ENCODE measurements at places on chromosomes 1 and 21. TPM values are rescaled to one million over a fixed set of nuclear protein-coding genes. Genes with fewer than 3 reads are reported as not detected.

NBPF15 gene
- total RNA-seq: 42.4 TPM

DNA sequence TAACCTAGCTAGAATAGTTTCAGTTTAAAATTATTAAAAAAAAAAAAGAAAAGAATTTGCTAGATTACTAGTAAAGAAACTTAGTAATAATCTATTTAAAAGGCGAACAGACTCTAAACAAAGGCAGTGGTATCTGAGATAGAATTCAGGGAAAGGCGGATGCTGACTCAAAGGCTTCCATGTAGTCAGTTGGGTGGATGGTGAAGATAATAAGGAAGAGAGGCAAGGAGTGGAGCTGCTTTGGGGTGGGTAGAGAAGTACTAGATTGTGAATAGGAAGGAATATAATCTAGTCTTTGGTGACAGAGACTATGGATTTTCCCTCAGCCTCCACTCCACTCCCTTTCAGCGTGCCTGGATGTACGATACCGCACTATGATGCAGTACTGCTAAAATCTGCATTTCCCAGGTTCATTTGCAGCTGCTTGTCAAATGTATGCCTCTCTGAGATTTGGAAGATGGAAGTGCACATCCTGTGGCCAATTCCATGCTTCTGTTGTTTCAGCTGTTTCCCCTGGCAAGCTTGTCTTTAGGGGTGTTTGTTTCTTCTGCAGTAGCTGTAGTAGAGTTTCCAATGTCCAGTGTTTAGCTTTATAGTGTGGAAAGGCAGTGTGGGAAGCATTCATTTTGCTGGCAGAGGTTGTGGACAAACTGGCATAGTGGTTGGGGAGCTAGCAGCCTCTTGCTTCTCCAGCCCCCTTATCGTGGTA, 184.6 kb upstream of the NRIP1 start:
- DNase-seq: no peak

DNA sequence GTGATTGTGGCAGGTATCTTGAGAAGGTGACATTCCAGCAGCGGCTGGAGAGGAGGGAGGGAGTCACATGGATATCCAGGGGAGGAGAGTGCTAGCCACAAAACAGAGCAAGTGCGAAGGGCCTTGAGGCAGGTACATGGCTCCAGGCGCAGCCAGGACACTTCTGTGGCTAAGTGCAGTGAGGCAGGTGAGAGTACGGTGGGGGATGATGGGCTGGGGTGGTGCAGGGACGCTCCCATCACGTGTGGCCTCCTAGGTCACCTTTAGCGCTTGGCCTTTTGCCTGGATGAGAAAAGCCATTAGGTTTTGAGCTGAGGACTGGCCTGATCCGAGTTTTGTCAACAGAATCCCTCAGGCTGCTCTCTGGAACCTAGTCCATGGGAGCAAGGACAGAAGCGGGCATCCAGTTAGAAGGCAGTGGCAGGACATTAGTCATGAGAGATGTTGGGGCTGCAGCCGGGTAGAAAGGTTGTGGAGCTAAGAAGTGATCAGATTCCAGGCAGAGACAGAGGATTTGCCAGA, 31.6 kb downstream of the SMYD2 start:
- DNase-seq: no peak

- no peak for DNase-seq
Observed at GRCh38 chr1:115251340-115251748, 86.7 kb downstream of the NGF start.

DNA sequence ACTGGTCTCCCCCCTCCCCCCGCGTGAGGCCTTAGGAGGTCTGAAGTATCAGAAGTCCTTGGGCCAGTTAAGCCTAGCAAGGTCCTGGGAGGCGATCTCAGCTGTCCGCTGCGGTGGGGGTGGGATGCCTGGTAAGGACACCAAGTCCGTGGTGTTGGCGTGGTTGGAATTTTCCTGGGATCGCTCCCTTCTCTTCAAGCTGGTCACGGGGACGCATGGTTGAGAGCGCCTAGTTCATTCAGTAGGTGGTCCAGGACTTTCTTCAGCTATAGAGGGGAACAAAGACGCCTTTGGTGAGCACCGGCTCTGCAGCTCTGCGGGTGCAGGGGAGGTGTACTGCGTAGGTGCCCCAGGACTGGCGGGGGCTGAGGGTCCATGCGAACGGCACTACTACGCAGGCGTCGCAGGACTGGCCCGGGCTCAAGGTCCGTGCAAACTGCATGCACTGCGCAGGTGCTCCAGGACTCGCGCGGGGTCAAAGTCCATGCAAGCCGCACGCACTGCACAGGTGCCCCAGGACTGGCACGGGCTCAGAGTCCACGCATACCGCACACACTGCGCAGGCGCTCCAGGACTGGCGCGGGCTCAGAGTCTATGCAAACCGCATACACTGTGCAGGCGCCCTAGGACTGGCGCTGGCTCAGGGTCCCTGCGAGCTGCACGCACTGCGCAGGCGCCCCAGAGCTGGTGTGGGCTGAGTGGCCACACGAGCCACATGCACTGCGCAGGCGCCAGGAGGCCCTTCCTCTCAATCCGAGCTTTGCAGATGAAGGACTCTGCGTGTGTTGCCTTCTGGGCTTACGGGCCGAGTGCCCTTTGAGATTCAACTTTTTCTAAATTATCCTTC, 36.6 kb upstream of the HMGN1 start:
- DNase-seq: peak; percentile 73

- DNase-seq: no peak
Observed at GRCh38 chr1:237684236-237684635, 206.5 kb downstream of the ZP4 start.

TSACC gene
- total RNA-seq: 2.2 TPM

DNA sequence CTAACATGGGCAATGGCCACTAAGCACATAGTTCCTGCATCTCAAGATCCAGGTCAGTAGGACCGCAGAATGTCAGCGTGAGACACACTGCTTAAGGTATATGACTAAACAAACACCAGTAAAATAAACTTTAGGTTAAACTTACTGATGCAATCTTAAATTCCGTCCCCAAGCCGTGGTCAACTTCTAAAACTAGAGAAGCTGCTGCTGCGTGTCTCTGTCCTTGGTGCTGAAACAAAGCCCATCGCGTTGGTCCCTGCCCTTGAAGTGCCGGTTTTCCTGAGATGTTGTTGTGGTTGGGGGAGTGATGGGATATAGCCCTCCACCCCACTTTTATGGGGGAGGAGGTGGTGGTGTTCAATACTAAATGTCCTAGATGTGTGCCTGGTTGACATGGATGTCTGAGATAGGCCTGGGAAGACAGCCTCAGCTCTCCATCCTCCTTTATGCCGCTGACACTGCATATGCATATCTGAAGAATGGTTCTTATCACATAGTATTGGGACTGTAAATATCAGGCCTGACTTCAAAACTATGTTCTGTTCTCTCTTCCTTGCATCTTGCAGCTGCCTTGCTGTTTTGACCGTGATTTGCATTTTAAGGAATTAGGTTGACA, 72.0 kb upstream of the KCNA3 start:
- DNase-seq: no peak

SLC1A7 gene
- total RNA-seq: not detected

S100A2 gene
- total RNA-seq: 317 TPM

MPL gene
- total RNA-seq: 0.55 TPM

GSTM5 gene
- total RNA-seq: 11.6 TPM

GRCh38 chr1:42935313-42935895, 23.3 kb downstream of the SLC2A1 start:
- no peak for DNase-seq

CCDC185 gene
- not detected for total RNA-seq

WNT4 gene
- 3.7 TPM for total RNA-seq

S100A7 gene
- total RNA-seq: not detected

UBE2J2 gene
- total RNA-seq: 59.8 TPM

- no peak for DNase-seq
Observed at GRCh38 chr1:94063379-94063778, 57.6 kb downstream of the ABCA4 start.

DCST2 gene
- total RNA-seq: 1.2 TPM

- no peak for DNase-seq
Observed at GRCh38 chr21:35222021-35222420, 172.9 kb upstream of the RUNX1 start.

CFHR2 gene
- total RNA-seq: not detected

DNA sequence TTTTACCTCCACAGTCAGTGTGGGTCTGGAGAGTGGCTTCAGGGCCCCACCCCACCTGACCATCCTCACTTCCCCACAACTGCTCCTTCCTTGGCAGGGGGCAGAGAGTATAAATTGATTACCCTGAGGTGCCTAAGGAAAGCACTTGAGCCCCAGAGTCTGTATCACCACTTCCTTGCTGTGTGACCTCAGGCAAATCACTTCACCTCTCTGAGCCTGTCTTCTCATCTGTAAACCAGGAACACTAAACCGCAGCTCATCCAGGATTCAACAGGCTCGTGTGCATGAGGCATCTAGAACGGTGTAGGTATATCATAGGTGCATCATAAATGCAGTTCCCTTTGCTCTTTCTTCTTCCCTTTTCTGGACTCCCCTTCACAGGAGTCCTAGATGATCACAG, 43.4 kb downstream of the GRIK3 start:
- no peak for DNase-seq

HIPK1 gene
- total RNA-seq: 73.2 TPM

- DNase-seq: peak; percentile 45
Observed at GRCh38 chr1:244239261-244239770, 188.2 kb downstream of the ZBTB18 start.

SDE2 gene
- total RNA-seq: 17.8 TPM

- DNase-seq: no peak
Observed at GRCh38 chr1:33866281-33866680, 2.4 kb downstream of the HMGB4 start.

YOD1 gene
- 9.8 TPM for total RNA-seq

S100A14 gene
- 51.3 TPM for total RNA-seq

DNA sequence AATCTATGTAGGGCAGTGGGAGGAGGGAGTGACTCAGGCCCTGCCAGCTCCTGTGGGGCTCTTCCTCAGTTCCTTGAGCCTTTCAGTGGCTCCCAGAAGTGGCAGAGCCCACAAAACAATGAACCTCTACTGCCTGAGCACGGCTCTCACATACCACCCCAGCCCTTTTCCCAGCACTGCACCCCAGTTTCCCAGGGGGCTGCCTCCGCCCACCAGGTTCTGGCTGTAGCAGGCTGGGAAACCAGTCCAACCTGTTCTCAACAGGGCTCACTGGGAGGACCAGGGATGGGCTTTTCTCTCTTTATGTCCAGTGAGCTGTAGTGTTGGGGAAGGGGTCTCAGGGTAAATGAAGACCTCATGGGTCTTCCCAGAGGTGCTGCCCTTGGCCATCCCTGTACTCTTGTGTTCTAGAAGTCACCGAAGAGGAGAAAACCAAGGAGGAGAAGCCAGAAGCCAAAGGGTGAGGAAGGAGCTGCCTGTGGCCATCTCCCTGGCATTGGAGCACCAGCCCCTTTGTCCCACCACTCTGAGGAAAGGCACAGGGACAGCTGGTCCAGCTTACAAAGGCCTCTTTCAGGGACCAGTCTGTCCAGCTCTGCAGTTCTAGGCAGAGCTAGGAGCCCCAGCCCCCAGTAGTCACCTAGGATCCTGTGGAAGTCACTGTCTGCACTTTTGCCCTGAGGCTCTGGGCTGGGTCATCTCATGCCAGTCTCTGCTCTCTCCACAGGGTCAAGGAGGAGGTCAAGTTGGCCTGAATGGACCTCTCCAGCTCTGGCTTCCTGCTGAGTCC, 3.5 kb downstream of the MARCKSL1 start:
- DNase-seq: no peak

DNA sequence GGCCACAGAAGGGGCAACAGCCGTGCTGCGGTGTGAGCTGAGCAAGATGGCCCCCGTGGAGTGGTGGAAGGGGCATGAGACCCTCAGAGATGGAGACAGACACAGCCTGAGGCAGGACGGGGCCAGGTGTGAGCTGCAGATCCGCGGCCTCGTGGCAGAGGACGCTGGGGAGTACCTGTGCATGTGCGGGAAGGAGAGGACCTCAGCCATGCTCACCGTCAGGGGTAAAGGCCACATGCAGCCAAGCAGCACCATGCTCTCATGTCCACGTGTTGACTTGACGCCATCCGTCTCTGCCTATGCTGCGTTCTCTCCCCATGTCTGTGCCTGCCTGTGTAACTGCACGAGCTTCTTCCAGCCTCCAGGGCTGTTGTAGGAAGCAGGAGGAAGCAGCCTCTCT, 85.5 kb downstream of the OBSCN start:
- DNase-seq: no peak

DNA sequence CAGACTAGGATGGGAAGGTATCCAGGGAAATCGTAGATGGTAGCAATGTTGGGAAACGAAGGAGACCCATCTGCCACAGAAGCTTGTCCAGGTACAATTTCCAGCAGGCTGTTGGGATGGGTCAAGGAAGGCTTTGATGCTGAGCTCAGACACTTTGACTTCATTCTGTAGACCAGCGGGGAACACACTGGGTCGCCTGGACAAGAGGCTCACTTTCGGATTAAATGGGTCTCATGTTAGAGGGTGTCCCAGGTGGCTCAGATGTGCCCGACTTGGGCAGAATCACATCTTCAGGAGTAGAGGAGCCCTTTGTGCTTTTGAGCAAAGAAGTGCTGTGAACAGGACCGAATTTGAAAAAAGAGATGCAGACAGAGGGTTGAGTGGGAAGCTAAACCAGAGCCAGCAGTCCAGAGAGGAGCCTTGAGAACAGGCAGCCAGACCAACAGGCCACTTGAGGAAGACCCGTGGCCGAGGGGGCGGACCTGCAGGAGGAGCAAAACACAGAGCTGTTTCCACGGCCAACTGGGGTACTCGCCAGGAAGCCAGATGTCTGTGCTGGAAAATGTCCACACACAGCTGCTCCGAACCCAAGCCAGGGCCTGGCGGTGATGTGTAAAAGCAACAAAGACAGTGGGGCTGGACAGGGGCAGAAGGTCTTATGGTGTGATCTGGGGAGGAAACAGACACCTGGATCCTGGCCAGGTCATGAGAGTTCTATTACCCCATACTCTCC, 146.9 kb downstream of the AJAP1 start:
- peak; percentile 65 for DNase-seq

GRCh38 chr1:84506729-84507453, 510 bp upstream of the GNG5 start:
- DNase-seq: no peak

CLCA4 gene
- 0.86 TPM for total RNA-seq

DNA sequence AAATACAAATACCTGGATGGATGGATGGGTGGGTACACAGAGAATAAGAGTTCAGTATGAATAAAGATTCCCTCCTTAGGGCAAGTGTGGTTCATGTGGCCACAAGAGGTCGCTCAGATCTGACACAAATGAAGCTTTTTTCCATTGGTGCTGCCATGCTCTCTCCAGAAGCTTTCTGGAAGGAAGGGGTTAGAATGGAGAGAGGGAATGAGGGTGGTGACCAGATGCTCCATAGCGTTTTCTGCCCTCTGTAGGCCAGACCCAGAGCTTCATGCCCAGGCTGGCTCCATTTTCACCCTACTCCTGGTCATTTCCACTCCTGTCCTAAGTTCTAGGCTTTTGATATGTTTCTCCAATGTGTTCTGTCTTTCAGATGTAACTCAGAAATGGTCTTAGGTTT, 3.3 kb upstream of the FCRL6 start:
- DNase-seq: no peak

GRCh38 chr1:66182551-66183178, 351.3 kb upstream of the SGIP1 start:
- DNase-seq: no peak
